ENCODE measurements at places on chromosomes 4 and X.

DNA sequence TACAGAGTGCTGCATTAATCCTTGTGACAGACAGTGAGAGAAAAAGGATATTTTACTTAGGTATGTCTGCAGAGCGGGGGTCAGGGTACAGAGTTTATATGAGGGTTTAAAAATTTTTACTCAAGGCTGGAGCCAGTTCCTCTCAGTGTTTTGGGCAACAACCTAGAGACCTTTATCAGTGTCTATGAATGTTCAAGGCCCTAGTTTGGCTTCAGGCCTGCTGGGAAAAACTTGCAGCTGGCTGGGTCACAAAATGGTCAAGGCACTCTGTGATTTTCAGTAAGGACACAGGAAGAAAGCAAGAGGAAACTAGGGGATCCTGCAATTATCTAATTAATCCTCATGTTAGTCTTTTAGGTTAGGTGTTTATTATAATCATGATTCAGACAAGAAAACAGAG is 10.8 kb upstream of the C4orf54 start:
- DNase-seq: no peak

DNA sequence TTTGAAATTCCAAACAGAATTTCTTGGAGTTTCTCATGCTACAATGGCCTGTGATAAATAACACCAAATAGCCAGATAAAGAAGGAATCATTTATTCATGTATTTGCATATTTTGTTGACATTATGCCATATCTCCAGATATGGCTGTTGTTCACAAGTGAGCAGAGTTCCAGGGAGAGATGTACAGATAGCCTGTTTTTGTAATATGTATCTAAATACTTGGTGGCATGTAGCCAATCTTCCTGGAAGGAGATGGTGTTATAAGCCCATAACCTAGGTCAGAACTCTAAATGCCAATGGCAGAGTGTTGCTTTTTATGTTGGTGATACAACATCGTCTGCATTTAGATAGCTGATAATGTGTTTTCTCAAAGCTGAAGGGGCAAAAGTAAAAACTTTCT is 292.2 kb downstream of the FBXO8 start:
- DNase-seq: no peak

DNA sequence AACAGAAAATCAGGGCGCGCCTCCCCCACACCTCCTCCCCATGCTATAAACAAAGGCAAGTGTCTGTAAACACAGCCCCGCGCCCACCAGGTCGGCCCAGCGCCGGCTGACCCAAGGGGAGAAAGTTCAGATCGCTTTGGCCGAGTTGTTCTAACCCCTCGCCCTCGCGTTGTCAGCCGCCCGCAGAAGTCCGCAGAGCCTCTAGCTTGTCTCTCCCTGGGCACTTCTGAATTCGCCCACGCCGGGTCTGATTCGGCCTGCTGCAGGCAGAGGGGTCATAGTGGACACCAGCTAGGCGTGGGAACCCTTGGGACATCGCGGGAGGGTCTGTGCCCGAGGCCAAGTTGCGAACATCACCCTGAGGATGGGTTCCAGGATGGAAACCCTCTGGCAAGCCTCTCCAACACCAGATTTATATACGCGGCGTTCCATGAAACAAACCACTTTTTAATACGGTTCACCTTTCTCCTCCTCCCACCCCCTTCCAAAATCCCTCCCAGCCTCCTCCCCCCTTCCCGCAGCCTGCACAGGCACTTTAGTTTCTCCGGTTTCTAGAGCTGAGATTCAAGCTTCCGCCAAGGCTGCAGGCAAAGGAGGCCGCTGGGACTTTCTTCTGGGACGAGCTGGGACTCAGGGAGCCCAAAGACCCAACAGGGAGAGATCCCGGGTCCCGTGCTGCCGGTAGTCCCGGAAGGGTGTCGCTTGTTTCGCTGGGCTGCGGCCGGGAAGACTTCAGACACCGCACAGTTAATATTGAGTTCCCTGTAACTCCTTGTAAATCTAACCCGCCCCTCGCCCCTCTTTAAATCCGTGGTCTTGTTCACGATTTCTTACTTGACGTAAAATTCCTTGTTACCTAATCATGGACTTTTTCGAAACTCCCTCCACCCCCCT is 4.7 kb downstream of the HAND2 start:
- peak; percentile 64 for DNase-seq

- no peak for DNase-seq
Observed at GRCh38 chrX:125306335-125306866, 13.3 kb upstream of the TEX13C start.

DNA sequence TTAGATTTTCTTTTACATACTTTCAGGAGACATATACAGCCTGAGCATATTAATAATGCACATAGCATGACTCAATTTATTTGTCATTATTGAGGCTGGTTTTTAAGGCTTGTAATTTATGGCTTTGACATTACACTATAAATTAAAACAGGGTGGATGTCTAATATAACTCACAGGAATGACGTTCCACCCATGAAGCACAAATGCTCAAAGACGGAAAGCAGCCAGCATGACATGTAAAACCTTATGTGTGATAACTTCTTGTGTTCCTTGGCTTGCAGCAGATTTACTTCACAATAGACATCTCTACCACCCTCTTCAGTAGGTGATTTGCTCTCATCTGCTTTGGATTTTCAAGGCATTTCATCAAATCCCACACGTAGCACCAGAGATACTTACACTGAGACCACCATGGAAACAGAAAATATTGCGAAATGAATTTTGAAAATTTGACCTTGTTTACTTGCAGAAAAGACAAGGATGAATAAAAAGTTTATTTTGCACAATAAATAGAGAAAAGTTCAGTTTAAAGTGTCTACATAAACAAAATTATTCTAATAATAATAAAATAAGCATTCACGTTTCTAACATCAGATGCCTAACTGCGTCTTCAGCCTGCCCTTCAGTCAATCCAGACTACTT is 64.7 kb upstream of the BTC start:
- DNase-seq: no peak

DNA sequence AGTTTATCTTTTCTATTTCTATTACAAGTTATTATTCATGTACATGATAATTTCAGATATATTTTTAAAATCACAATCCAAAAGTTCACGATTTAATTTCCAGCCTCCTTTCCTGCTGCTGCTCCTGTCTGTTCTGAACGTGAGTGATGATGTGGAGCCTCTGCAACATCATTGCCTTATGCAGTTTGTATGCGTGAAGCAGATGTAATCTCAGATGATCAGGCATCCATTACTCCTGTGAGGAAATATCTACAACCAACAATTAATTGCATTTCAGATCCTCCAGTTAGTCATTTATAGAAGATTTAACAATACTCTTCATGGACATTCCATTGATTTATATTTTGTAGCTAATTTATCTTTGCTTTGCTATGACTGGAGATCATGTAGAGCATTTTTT is 668.7 kb upstream of the EPHA5 start:
- DNase-seq: no peak

- DNase-seq: no peak
Observed at GRCh38 chr4:26105815-26106699, 192.0 kb downstream of the SMIM20 start.

DNA sequence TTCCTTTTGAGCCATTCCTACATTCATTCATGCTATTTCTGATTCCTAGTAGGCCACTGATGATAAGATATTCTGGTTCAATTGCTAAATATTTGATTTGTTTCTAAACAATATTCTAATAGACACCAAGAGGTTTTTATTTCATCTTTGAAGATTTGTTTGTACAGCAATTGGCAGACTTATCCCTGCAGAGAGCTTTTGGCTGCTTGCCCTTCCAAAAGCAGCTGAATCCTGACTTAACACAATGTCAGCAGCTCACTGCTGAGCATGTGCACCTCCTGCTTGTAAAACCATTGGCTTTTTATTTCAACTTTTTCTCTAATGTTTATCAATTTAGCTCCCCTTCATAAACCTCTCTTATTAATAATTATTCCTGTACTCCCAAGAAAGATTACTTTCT is 45.3 kb downstream of the MMRN1 start:
- peak; percentile 81 for DNase-seq

DNA sequence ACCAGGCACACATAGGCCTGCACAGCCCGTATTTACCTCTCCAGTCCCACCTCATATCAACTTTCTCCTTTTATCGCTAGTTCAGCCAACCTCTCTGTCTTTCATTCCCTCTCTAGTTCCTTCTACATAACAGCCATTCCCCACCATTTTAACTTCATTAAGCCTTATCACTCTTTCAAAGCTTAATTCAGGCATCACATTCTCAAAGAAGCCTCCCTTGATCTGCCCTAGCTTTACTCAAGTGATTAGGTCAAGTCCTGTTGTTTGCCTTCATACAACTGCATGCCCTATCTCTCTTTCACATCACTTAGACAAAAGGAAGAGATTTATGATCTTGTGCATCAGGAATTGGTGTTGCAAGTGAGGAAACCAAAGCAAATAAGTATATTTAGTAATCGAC is 74.2 kb downstream of the ALPK1 start:
- DNase-seq: no peak

DNA sequence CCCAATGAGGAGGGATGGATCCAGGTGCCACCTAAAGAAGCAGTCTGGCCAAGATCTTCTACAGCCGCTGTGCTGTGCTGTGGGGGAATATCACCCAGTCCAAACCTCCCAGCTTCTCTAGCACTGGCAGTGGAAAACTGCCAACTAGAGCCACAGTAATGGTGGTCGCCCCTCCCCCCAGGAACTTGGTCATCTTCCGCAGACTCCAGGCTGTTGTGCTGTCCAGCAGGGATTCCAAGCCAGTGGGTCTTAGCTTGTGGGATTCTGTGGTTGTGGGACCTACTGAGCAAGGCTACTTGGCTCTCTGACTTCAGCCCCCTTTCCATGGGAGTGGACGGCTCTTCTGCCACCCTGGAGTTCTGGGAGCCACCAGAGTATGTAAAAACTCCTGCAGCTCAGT is 18.2 kb downstream of the GPRASP1 start:
- no peak for DNase-seq

Data from tongue (tissue), 3 donors.